ENCODE measurements at places on chromosomes 1 and 21.
A peak's percentile ranks its signal among the peaks of the same experiment; 100 is the strongest.

GRCh38 chr1:64084451-64084850, 119.0 kb upstream of the UBE2U start:
- DNase-seq: no peak

DNA sequence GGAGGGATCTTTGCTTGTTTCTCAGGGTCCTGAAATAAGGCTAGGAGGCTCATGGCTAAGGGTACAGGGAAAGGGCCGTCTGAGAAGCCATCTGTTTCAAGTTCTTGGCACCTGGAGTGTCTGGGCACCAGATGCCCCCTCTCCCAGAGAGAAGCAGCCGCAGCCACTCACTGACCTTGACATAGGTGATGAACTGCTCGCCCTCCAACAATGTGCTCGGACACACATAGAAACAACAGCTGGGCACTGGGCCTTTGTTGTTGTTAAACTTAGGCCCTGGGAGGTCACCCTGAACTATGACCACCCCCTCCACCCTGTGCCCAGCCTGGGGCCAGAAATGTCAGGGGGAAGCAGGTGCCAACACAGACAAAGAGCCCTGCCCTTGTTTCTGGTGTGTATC, 9.2 kb upstream of the TNNI1 start:
- no peak for DNase-seq

DNA sequence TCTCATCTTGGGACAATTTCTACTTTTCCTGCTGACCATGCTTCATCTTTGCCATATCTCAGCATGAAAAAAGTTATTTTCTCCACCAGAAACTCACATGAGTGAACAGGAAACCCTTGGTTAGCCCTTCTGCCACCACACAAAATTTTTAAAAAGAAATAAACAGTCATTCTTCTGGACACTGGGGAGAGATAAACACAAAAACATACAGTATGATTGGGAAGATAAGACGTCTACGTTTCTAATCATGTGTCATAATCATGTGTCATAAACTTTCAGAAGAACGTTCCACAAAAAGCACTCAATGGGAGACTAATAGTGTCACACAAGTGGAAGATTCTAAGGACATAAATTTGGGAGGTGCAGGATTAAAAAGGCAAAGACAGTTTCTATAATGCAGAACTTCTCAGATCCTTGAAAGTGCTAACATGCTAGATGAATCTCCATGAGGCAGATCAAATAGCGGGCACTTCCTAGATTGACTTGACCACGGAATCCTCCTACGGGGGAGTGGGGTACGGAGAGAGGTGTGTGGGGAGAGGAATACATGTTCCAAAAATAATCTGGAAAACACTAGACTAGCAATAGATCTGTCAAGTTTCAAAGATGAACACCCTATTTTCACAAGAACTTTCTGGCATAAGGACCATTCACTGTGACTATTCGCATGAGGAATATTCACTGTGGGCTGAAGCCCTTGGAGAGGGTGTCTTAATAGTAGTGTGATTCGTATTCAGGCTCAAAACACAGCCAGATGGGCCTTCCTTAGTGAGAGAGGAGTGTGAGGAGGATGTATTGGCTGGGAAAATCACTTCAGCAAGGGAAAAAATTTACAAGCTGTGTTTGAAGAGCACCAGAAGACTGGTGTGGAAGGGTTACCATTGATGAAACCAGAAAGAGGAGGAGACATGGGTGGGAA, 206.7 kb downstream of the SETD4 start:
- DNase-seq: peak; percentile 50

GRCh38 chr1:119034359-119034758, 46.2 kb upstream of the TBX15 start:
- DNase-seq: no peak

DNA sequence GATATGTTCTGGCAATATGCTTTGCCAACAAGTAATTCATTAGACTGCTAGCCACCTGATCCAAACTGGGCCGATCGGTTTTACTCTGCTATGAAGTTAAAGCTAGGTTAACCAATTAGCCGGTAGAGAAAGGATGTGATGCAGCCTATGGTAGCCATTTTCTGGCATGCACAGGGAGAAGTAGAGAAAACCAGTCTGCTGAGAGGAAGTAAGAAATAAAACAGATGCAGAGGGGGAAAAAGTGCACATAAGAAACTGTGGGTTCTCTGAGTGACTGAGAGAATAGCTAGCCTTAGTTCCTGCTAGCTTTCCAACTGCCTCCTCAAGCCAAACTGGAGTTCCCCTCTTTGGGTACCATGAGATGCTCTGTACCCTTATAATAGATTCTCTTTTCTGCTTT, 52.8 kb downstream of the ARID4B start:
- no peak for DNase-seq

- no peak for DNase-seq
Observed at GRCh38 chr1:41305576-41306363, 55.5 kb upstream of the FOXO6 start.

GRCh38 chr1:109912873-109913272, 2.2 kb downstream of the CSF1 start:
- DNase-seq: no peak

GRCh38 chr1:113662101-113662500, 97.2 kb downstream of the PHTF1 start:
- DNase-seq: no peak

GRCh38 chr1:12075195-12076114, 12.4 kb downstream of the TNFRSF8 start:
- DNase-seq: peak; percentile 64

DNA sequence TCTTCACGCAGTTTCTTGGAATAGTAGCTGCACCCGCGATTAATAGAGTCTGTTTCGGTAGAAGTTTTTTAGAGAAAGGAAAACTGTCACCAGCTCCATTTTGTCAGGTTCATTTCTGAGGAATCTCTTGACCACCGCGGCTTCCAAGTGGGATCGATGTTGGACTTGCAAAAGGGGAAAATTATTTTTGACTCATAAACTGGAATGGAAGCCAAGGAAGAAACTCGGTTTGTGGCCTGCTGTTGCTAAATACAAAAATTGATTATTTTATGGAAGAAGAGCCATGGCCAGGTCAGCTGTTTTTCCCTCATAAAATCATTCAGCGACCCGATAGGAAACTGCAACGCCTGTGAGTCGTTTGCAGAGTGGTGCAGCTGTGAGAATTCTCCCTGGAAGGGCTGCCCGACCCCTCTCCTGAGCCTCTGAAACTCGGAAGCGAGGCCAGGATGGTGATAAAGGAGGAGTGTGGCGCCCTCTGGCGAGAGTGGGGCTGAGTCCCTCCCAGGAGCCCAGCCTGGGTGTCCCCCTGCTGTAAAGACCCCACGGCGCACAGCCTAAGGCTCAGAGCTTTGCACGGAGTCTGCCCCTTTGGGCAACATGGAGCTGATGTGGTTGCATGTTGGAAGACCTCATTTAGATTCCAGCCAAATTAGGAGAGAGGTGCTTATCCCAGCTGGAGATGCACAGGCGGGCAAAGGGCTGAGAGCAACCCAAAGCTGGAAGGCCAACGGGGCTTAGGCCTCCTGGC, 83.6 kb upstream of the SLC25A33 start:
- peak; percentile 54 for DNase-seq

GRCh38 chr1:22892789-22893188, 79.9 kb downstream of the LACTBL1 start:
- no peak for DNase-seq
